ENCODE measurements at places on chromosomes 7 and 10.

GRCh38 chr10:107317592-107317991 is 153.1 kb upstream of the SORCS1 start:
- DNase-seq = no peak

DNA sequence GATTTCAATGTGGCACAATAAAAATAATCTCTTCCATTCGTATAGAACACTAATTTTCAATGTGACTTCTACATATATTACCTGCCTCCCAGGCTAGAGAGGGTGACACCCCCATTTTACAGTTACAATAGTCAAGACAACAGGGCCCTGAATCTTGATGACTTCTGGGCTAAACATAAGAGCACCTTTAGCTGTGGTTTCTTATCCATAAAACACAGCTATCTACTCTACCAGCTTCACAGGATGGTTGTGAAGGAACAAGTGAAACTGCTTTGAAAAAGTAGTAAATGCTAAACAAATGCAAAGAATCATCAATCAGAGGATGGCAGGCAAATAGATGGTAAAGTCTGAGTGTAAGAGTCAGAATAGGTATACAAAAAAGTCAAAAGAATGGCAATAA is 3.6 kb upstream of the TLL2 start:
- DNase-seq = no peak

DNA sequence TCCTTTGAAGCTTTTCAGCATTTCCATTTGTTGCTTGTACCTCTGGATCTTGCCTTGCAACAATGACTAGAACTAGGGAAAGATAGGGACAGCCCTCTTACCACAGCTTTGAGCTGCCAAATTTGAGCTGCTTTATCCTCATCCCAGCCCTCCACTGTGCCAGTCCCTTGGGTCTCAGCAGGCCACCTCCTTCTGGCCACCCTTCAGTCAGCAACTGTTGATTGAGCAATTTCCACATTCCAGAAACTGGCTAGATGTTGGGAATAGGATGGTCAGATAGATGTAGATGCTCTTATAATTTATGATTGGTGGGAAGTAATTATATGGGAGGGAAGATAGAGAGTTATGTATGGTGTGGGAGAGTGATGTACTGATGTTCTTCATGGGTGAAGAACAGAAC is 100.1 kb downstream of the ST7 start:
- no peak for DNase-seq

GRCh38 chr7:22837308-22837707 is 14.7 kb upstream of the TOMM7 start:
- DNase-seq = no peak

DNA sequence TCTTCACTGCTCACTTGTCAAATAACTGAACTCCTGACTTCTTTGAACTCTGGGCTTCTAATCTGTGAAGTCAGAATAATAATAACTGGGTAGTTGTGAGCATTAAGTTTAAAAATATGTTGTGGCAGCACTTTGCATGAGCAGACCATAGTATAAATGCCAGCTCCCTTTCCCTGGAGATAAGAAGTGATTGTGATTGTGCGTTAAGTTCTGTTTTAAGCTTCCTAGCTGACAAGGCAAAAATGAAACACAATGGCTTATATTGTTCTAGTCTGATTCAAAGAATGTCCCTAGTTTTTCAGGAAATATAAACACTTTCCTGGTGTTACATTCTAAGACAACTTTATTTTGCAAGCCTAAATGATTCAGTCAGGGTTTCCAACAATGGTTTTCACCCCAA is 61.8 kb downstream of the PTPRE start:
- no peak for DNase-seq

All from SIG-M5 (cell line).